Adipose tissue (tissue), 3 donors: ENCODE measurements at places on chromosomes 7 and 10. TPM values are rescaled to one million over a fixed set of nuclear protein-coding genes. Genes with fewer than 3 reads are reported as not detected.

The FGFR2 gene
- 0.67 TPM for polyA plus RNA-seq

The CASD1 gene
- 6.4 TPM for polyA plus RNA-seq

The VAX1 gene
- polyA plus RNA-seq, result not detected

The MTPN gene
- polyA plus RNA-seq, result 71.6 TPM

The CREM gene
- polyA plus RNA-seq, result 75.4 TPM
